ENCODE measurements at places on chromosomes 5 and 9.

DNA sequence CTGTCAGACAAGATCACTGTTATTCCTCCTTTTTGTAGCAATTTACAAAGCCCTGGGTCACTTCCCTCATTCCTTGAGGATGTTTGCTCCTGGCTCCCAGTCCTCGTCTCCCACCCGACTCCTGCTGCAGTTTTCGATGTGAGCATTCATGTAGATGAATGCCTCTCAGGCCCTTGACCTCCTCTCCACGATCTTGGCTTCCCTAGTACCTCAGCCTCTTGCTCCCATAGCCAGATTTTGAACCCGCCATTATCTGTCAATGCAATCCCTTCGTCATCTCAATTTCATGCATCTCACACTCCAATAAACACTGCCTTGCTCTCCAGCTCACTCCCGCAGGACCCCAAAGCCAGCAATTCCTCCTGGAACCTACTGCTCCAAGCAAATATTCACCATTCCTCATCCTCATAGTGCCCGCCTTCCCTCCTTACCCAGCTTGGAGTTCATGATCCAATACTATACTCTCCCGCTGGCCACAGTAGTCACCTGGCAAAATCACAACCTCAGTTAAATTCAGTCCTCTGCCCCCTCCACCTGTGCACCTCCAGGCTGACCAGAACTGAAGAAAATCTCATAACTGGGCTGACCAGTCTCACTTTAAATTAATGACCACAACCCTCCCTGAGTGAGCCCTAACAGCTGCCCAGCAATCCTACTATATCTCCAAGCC, 35.1 kb upstream of the JADE2 start:
- DNase-seq: no peak

DNA sequence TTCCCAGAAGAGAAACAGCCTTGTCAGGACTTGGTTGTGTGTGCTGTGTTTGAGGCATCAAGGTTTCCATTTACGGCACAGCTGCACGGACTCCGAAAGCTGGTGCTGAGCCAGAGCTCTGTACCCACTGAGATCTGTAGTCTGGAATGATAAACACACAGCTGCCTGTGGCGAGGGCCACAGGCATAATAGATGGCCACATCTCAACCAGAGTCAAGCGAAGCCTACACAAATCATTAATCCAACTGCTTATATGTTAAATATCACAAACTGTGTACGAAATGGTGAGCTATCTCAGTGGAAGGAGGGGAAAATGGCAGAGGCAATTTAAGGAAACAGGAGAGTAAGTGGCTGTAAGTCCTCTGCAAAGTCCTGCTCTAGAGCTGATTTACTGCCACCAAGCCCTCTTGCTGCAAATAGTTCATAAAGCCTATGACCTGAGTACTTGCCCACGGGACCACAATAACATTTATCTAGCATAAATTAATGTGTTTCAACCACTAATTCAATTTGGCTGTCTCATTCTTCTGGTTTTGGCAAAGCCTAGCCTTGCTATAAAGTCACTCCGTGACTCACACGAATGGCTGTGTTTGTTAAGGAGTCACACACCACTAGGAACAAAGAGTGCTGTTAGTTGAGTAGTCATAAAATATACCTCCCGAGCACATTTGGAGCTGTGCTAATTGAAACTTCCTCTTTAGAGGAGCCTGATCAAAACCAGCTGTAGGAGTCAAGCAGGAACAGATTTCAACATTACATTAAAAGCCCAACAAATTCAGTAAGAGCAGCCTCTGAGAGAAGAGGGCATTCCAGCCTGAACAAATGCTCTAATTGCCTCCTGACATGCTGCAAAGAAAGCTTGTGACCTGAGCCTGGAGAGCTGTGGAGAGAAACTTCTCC, 738.6 kb upstream of the ZNF608 start:
- DNase-seq: no peak

- no peak for DNase-seq
Observed at GRCh38 chr5:84191281-84191680, 193.4 kb downstream of the EDIL3 start.

- DNase-seq: no peak
Observed at GRCh38 chr5:1785984-1786383, 13.7 kb downstream of the MRPL36 start.

- DNase-seq: no peak
Observed at GRCh38 chr9:22722492-22722891, 275.9 kb downstream of the DMRTA1 start.

All from stimulated activated CD4-positive, alpha-beta T cell treated with anti-CD3 and anti-CD28 coated beads, TNF-alpha, amount 100 ng/mL, for 24 hours (primary cell).